Midbrain (tissue), 1 donor: ENCODE measurements at places on chromosomes 7 and 10.

DNA sequence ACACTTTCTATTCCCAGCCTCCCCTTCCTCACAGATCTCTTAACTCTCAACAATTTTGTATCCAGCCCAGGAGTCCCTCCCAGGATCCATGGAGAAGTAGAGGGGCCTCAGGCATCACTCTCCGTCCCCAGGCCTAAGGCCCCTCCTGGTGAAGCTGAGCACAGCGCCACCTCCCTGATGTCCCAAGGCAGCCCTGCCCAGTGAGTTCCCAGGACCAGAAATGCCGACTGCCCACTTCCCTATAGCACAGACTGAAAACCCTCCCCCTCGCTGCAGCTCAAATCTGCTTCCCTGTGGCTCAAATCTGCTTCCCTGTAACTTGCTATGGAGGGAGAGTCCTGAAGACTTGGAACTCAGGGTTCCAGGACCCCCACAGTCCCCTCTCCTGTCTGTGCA lies 35.6 kb downstream of the YKT6 start:
- no peak for DNase-seq

GRCh38 chr10:90917238-90917967 lies 3.5 kb downstream of the ANKRD1 start:
- DNase-seq = no peak

DNA sequence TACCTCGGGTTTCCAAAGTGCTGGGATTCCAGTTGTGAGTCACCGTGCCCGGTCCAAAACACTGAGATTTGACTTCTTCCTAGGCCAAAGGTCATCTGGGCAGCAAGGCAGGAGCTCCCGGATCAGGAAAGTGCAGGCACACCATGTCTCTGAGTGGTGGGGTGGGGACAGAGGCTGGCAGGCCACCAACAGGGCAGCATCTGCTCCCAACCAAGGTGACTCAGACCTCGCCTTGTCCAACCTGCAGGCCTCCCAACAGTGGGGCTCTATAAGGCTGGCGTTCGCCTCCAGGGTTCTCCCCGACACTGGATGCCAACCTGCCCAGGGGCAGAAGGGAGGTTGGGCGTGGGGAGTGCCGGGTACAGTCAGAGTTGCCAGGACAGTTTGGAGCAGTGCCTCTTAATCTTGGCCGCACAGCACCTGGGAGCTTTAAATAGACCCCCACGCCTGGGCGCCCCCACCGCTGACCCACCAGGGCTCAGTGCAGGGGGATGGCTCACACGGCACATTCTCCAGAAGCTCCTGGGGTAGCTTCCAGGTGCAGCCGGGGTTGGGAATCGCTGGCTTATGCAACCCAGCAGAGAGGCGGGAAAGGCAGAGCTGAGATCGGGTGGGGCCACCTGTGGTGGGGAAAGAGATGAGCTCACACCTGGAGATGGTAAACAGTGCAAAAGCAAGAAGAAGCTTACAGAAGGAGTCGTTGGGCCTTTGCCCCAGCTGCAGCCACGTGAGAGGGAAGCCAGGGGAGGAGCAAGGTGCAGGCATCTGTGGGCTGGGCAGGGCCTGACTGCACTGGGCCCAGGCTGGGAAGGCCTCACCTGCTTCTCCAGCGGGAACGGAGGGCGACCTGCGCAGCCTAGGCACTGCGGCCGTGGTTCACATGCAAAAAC lies 10.9 kb downstream of the CALML5 start:
- DNase-seq = no peak

GRCh38 chr10:74912682-74913081 lies 86.3 kb downstream of the KAT6B start:
- no peak for DNase-seq

- DNase-seq = no peak
Observed at GRCh38 chr10:102670871-102671434, 26.7 kb downstream of the TRIM8 start.

- no peak for DNase-seq
Observed at GRCh38 chr10:101066146-101066895, 4.5 kb downstream of the KAZALD1 start.

GRCh38 chr10:63324495-63324854 lies 141.3 kb downstream of the JMJD1C start:
- DNase-seq = no peak

DNA sequence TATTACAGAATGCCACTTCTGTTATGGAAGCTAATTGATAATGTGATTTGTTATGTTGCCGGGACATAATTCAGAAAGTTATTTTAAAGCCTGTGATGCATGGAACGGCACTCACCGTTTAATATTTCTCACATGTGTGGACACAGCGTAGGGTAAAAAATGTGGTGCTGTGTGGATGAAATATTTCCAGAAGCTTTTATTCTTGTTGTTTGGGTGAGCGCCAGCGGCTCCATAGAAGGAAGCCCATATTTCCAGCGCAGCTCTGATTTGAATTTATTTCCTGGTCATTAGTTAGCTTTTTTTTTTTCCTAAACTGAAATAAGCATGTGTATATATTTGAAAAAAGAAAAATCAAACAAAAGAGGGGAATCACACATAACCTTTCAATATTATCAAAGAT lies 20.2 kb upstream of the NKX6-2 start:
- no peak for DNase-seq

- DNase-seq = peak; percentile 7
Observed at GRCh38 chr10:117320050-117320665, 55.1 kb downstream of the PDZD8 start.

- DNase-seq = no peak
Observed at GRCh38 chr7:21763818-21764217, 181.9 kb downstream of the CDCA7L start.

- DNase-seq = no peak
Observed at GRCh38 chr7:97117035-97117371, 495 bp upstream of the SDHAF3 start.

DNA sequence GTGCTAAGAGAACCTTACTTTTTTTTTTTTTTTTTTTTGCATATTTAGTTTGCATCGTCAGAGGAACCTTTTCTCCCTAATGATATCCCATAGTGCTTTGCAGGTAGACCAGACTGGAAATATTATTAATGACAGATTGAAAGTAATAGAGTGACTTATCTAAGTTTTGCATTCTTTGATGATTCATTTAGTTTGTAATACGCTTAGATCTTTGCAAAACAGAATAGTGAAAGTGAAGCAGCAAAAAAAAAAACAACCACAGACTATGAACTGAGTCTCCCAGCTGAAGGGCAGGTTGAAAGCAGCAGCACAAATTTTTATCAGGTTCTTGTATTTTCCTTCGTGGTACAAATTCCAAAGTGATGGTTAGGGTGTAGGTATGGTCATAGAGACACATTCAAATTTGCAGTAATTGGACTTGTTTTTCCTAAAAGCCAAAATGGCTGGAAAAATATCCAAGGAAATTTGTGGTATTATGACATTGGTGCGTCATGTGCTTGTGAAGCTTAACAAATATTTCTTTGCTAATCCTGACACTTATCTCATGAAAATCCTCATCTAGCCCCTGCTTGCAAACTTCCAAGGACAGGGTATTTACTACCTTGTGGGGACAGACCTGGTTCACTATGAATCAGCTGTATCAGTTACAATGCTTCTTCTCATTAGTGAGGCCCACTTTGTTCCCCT lies 81.8 kb upstream of the CREB5 start:
- DNase-seq = no peak

- no peak for DNase-seq
Observed at GRCh38 chr10:10499839-10500238, 517.8 kb upstream of the CELF2 start.
